ENCODE measurements at places on chromosomes 5 and 9. TPM values are rescaled to one million over a fixed set of nuclear protein-coding genes. Genes with fewer than 3 reads are reported as not detected.

Gene RHOBTB3
- 3.4 TPM for total RNA-seq

Gene GPR150
- total RNA-seq, result 0.21 TPM

Gene PTPN3
- total RNA-seq, result 35.2 TPM

Gene ZBTB34
- total RNA-seq, result 7.2 TPM

Gene AQP3
- total RNA-seq, result 110 TPM

Gene PCDHB14
- total RNA-seq, result 1.7 TPM

Data from nasal cavity respiratory epithelium epithelial cell of viscerocranial mucosa (primary cell).